Progenitor cell of endocrine pancreas (in vitro differentiated cells): ENCODE measurements at places on chromosomes 2 and 18.

DNA sequence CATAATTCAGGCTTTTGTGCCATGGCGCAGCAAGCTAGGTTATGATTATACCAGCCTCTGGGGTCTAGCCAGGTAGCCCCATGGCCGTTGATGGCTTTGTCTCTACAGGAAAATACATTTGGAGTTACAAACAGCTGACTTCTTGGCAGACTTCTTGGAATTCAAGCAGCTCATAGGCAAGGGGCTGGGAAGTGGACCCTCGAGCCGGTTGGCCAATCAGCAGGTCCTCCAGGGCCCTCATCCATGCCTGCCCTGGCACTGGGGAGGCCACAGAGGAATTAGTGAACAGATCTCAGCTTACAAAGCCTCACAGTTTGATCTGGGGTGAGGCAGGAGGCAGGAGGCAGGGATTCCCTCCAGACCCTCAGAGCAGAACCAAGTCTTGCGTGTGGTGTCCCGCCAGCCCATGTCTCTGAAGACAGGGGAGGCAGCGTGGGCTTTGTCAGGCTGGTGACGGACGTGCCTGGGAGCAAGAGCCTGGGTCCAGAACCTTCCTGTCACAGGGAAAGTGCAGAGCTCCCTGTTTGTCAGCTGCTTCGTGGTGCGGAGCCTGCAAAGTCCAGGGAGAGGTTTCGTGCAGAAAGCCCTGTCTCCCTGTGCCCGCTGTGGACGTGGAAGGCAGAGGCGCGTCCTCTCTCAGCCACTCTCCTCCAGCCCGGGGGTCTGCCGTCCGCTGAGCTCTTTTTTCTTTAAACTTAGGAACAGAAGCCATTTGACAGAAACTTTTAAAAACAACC, 131.7 kb downstream of the KLHL29 start:
- DNase-seq, result no peak

- DNase-seq, result no peak
Measured at GRCh38 chr2:203650860-203651613, 55.4 kb upstream of the CD28 start.

DNA sequence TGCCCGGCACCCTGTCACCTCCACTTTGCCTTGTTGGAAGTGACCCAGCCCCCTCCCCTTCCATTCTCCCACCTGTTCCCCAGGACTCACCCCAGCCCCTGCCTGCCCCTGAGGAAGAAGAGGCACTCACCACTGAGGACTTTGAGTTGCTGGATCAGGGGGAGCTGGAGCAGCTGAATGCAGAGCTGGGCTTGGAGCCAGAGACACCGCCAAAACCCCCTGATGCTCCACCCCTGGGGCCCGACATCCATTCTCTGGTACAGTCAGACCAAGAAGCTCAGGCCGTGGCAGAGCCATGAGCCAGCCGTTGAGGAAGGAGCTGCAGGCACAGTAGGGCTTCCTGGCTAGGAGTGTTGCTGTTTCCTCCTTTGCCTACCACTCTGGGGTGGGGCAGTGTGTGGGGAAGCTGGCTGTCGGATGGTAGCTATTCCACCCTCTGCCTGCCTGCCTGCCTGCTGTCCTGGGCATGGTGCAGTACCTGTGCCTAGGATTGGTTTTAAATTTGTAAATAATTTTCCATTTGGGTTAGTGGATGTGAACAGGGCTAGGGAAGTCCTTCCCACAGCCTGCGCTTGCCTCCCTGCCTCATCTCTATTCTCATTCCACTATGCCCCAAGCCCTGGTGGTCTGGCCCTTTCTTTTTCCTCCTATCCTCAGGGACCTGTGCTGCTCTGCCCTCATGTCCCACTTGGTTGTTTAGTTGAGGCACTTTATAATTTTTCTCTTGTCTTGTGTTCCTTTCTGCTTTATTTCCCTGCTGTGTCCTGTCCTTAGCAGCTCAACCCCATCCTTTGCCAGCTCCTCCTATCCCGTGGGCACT, 4.5 kb downstream of the RETREG2 start:
- no peak for DNase-seq

DNA sequence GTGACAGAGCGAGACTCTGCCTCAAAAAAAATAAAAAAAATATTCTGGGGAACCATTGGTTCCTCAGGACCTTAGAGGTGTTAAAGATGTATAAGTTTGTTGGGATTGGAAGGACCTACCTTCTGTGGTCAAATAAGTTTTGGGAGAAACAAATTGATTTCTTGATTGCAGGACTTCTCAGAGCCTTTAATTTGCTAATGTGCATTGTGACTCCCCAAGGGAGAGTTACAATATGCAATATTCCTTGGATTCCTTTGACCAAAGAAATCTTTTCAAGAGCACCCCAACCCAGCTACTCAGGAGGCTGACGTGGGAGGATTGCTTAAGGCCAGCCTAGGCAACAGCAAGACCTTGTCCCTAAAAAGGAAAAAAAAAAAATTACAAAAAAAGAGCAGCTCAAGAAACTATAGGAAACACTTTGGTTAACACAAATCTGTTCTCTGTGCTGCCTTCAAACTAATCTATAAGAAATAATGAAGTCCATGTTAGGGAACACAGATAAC, 6.5 kb downstream of the NAGK start:
- no peak for DNase-seq

- no peak for DNase-seq
Measured at GRCh38 chr18:24333084-24333483, 64.5 kb downstream of the OSBPL1A start.

DNA sequence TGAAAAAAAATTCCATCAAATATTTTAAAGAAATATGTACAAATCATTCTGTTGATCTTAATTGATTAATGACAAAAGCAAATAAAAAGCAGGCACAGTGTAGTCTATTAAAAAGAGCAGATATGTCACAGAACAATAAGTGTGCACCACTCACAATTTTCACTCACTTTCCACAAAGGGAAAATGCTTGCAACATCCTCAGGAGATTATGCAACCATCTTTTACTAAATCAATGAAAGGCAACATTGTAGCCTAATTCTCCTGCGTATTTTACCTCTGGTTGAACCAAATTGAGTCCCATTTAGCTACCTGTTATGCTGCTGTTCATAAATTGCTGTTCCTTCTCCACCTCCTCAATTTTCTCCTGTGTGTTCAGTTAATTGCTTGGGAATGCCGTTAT, 1346.8 kb upstream of the PIK3C3 start:
- no peak for DNase-seq

- DNase-seq, result no peak
Measured at GRCh38 chr2:203688798-203689197, 17.6 kb upstream of the CD28 start.

DNA sequence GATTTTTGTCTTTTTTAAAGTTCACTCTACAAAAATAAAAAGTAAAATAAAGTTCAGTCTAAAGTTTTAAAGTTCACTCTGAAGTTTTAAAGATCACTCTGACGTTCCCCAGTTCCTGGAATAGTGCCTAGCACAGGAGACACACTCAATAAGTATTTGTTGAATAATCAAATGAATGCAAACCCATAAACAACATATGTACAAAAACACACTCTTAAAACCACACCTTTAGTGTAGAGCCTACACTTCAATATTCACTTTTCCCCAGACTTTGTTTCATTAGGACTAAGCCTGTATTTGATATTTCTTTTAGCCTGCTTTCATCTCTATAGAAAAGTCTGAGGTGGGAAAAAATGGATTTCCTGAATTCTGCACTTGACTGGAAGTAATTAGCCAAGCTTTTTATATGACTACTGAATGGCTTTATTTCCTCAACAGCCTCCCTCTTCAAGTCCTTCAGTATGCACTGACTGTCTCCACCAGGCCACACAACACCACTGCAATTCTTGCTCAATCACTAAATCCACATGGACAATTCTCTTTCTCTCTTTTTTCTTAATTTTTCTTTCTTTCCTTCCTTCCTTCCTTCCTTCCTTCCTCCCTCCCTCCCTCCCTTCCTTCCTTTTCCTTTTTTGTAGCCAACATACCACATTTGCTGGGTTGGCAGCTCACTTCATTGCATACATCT, 104.6 kb downstream of the SS18 start:
- DNase-seq, result no peak

DNA sequence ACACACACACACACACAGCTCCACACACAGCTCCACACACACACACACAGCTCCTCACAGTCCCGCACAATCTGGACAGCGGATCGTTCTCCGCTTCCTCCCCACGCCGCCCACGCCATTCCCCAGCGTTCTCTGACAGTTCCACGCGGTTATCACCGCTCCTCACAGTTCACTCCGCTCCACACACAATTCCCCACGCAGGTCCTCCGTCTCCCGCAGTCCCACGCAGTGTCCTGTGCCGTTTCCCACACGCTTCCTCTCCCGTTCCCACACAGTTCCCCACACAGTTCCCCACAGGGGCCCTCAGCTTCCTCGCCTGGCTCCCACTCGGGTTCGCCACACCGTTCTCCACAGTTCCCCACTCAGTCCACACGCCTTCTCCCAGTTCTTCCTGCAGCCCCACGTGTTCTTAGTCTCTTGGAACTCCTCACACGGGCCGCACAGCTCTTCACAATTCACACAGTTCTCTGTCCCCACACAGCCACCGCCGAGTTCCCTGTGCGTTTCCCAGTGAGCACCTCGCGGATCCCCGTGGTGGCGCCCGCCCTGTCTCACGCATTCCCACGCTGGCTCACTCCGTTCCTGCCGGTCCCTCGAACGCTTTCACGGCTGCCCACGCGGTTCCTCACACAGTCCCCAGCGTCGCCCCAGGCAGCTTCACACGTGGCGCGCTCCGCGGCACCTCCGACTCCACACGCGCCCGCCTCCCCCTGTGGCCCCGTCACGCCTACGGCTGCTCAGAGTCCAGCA, 38.4 kb downstream of the KIF1A start:
- no peak for DNase-seq

GRCh38 chr2:79593237-79593867, 80.5 kb downstream of the CTNNA2 start:
- no peak for DNase-seq

DNA sequence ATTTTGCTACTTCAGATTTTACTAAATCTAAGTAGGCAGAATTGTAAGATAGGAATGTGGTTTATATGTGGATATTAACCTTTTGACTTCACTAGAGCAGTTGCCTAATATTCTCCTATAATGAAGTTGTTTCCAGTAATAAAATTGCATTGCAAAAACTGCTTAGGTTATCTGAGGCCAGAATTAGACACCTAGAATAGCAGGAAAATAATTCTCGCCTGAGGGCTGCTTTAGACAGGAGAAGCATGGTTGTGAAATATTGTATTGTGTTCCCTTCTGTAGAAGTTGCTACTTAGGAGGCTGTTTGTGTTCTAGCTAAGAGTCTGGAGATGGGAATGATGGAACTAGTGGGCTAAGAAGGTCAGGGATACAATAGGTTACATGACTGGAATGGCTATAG, 146.3 kb downstream of the PLCL1 start:
- DNase-seq, result no peak

- DNase-seq, result no peak
Measured at GRCh38 chr2:23283653-23284052, 101.3 kb upstream of the KLHL29 start.

- no peak for DNase-seq
Measured at GRCh38 chr2:47664817-47665216, 118.1 kb upstream of the MSH6 start.
